ENCODE measurements at places on chromosomes 2 and 18.

- DNase-seq = no peak
Observed at GRCh38 chr18:8478166-8478967, 130.9 kb upstream of the RAB12 start.

- no peak for DNase-seq
Observed at GRCh38 chr2:197073701-197074433, 147.4 kb upstream of the PGAP1 start.

- no peak for DNase-seq
Observed at GRCh38 chr18:60235164-60235563, 137.4 kb downstream of the MC4R start.

- no peak for DNase-seq
Observed at GRCh38 chr2:41460661-41461060, 587.2 kb upstream of the PKDCC start.

GRCh38 chr2:172173174-172173706 is 70.5 kb upstream of the DLX2 start:
- no peak for DNase-seq

DNA sequence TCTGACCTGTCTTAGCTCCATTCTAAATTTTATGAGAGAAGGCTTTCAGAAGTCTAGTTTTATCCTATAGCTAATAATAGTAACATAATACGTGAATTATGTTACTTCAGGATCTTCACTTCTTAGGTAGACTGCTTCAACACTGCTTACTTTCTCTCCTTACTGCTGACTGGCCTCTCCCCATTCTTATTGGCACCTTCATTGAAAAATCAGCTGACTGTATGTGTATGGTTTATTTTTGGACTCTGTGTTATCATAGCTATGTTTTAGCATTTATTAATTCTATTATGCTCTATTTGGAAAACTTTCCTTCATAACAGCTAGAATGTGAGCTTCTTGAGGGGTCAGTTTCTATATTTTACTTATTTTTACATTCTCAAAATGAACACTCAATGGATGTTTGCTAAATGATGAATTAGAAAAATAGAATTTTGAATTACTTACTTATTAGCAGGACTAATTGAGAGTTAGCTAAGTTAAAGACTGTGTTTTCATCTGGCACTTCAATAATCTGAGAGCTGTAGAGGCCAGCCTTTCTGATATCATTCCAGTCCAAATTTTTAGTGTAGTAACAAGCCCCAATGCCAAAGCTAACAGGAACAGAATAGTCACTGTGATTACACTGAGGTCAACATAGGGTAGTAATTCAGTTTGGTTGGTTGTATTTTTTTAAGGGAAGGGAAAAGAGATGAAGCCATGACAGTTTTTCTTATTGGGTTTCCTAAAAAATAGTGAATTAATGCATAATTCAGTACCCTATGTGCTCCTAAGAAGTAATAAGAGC is 92.3 kb downstream of the TTC27 start:
- DNase-seq = no peak

All from NCI-H2081 treated with DMSO at 0.1 percent for 48 hours (cell line).